ENCODE measurements at places on chromosomes 7 and 10.
A peak's percentile ranks its signal among the peaks of the same experiment; 100 is the strongest.

DNA sequence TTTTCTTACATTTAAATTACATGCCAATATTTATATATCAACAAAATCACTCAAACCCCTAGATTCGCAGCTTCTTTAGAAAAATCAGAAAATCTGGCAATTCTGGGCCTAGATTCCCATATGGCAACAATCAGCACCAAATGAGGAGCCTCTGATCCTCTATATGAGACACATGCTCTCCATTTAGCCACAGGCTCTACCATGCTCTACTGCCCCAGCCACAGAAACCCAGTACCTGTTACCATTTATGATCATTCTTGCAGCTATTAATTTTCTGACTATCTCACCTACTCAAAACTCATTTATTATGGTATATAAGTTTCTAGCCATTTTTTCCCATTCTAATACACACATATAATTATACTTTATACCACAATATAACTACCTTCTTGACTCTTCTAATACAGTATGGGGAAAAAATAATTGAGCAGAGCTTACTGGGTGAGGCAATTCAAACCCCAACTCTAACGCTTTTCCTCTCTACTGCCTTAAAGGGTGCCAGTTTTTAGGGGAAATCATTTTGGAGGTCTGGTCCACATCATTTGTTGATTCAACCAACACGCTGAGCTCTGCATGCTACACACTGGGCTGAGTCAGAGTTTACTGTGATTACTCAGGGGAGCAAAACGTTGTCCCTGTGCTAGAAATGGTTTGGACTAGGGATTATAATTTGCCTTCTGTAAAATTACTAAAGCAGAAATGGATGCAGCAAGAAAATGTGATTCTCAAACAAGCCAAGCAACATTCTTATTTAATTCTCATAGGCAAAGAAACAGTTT, 11.6 kb downstream of the PDLIM1 start:
- no peak overlapping the region for H3K27ac ChIP-seq
- DNase-seq, result no peak
- no peaks in the 10 kb centered on the region for H3K36me3 ChIP-seq
- H3K4me3 ChIP-seq, result no peak overlapping the region
- peaks cover 5% of the 10 kb centered on the region for H3K27me3 ChIP-seq

GRCh38 chr10:62632071-62632809, 172.3 kb upstream of the ADO start:
- peaks cover 1% of the 10 kb centered on the region for H3K36me3 ChIP-seq
- H3K4me3 ChIP-seq, result no peak overlapping the region
- peak; percentile 66 for DNase-seq

DNA sequence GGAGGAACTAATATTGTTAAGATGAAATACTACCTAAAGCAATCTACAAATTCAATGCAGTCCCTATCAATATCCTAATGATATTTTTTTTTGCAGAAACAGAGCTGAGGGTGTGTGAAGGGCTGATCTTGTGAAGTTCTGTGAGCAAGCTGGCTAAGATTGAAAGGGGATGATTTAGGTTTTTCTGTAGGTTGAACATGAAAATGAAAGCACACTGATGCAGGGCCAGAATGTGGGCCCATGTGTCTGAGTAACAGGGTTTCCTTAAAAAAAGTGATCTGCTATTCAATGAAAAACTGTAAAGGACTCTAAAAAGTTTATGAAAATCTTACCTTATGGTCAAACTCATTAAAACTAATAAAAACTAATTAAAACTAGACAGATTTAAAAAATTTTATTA, 47.4 kb downstream of the GRB10 start:
- H3K4me3 ChIP-seq, result no peak overlapping the region
- DNase-seq, result peak; percentile 28
- peaks cover 28% of the 10 kb centered on the region for H3K4me1 ChIP-seq
- H3K27me3 ChIP-seq, result no peaks in the 10 kb centered on the region

- H3K36me3 ChIP-seq, result no peaks in the 10 kb centered on the region
- H3K27me3 ChIP-seq, result peaks cover 15% of the 10 kb centered on the region
- H3K4me3 ChIP-seq, result no peak overlapping the region
- DNase-seq, result no peak
Observed at GRCh38 chr7:139799586-139799985, 21.8 kb upstream of the HIPK2 start.

GRCh38 chr10:92834986-92835385, 13.3 kb upstream of the EXOC6 start:
- peaks cover 12% of the 10 kb centered on the region for H3K4me1 ChIP-seq
- DNase-seq, result no peak
- H3K27ac ChIP-seq, result no peak overlapping the region
- H3K4me3 ChIP-seq, result no peak overlapping the region

DNA sequence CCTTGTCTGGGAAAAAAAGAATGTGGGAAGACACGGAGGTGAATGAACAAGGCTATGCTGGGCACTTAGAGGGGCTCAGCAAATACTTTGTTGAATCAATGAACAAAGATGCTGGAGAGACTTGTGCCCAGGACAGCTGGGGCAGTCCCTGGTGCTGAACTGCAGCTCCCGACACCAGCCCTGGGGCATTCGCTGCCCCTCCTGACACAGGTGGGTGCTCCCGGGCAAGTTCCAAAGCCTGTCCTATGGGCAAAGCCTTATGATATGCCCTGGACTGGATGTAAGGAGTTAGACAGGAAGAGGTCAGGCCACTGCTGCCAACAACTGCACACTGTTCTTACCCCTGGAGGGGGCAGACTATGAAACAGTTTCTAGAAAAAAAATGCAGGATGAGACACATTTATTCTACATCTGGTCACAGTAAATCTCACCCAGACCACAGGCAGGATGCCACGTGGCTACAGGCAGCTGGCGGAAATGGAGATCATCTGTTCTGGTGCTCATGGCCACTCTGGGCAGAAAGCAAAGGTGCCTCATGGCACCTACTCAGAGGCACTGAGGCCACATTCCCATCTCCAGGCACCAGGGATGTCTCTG, 21.9 kb upstream of the FRAT2 start:
- no peaks in the 10 kb centered on the region for H3K27me3 ChIP-seq
- H3K4me3 ChIP-seq, result no peak overlapping the region
- no peak for DNase-seq
- H3K27ac ChIP-seq, result no peak overlapping the region

GRCh38 chr10:104103956-104104355, 18.0 kb upstream of the SFR1 start:
- no peaks in the 10 kb centered on the region for H3K36me3 ChIP-seq
- no peak for DNase-seq
- H3K27ac ChIP-seq, result no peak overlapping the region
- H3K4me1 ChIP-seq, result no peaks in the 10 kb centered on the region
- peaks cover 16% of the 10 kb centered on the region for H3K27me3 ChIP-seq

GRCh38 chr7:22885797-22886261, 63.2 kb upstream of the TOMM7 start:
- peak; percentile 77 for DNase-seq
- H3K27ac ChIP-seq, result peak overlapping the region; percentile 94
- peak overlapping the region; percentile 22 for H3K4me3 ChIP-seq
- H3K36me3 ChIP-seq, result no peaks in the 10 kb centered on the region
- no peaks in the 10 kb centered on the region for H3K27me3 ChIP-seq

DNA sequence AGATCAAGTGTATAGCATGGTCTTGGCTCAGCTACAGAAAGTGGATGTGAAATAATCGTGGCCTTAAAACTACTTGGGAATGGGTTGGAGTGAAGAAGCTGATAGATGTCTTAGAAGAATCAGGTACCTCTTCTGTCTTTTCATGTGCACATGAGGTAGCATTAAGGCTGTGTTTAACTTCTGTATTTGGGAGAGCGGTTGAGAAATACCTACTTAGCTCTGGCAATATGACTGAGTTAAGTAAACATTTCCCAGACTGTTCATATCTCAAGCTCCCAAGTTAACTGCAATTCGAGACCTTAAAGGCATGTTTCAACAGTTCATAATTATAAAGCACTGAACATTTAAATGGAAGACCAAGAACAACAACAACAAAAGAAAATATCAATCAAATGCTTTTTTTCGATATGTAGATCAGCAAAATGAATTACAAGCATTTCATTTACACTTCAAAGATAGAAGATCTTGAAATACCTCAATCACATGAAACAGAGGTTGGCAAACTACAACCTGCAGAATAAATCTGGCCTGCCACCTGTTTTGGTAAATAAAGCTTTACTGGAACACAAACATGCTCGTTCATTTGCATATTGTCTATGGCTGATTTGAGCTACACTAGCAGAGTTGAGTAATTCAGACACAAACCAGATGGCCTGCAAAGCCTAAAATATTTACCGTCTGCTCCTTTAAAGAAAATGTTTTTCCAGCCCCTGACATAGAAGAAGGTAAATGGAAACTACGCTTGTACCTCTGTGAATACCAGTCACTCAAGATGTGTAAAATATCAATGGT, 337.1 kb upstream of the GLI3 start:
- no peaks in the 10 kb centered on the region for H3K27me3 ChIP-seq
- no peaks in the 10 kb centered on the region for H3K36me3 ChIP-seq
- no peak overlapping the region for H3K4me3 ChIP-seq
- no peak for DNase-seq
- H3K27ac ChIP-seq, result no peak overlapping the region

DNA sequence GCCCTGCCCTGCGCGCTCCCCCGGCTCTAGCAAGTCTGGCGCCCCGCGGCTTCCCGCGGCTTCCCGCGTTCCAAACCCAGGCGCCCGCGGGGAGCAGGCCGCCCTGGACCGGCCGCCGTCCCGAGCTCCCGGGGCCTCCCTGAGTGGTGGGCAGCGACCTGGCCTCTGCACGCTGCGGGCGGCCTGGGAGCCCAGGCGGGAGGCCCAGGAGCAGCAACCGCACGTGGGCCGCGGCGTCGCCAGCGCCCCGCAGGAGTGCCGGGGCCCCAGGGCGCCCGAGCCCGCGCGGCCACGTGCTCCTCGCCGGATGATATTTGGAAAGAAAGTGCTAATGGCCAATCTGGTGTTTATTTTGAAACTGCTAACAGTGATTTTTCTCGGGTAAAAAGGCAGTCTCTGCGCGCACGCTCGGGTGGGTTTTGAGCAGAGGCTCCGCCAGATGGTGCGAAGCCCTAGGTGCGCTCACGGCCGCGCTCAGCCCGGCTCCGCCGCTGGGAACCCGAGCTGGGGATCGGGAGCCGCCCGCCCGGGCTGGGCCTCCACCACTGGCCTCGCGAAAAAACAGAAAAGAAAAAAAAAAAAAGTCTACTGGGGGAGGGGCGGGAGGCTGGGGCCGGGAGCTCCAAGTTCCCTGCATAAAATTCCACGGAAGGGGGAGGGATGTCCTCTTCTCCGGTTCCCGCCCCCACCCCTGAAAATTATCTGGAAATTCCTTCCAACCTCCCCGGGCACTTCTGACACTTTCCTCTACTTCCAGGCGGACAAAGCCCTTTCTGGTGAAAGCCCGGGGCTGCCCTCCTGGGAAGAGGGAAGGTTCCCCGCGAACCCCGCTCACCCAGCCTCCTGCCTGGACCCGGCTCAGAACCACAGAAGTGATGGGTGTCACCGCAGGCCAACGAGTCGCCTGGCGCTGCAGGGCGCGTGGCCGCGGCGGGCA, 4.3 kb downstream of the EBF3 start:
- H3K4me3 ChIP-seq, result peak overlapping the region; percentile 23
- DNase-seq, result no peak
- H3K4me1 ChIP-seq, result peaks cover 19% of the 10 kb centered on the region
- H3K27me3 ChIP-seq, result peaks cover 87% of the 10 kb centered on the region

All from activated naive CD4-positive, alpha-beta T cell treated with anti-CD3 and anti-CD28 coated beads, Interleukin-2, amount 10 ng/mL, durations not matched to agents 7 days and 5 days (primary cell).